Stimulated activated CD8-positive, alpha-beta memory T cell treated with anti-CD3 and anti-CD28 coated beads, Interleukin-7, amount 100 ng/mL, for 4 hours (primary cell): ENCODE measurements at places on chromosomes 11 and 22.
A peak's percentile ranks its signal among the peaks of the same experiment; 100 is the strongest.

DNA sequence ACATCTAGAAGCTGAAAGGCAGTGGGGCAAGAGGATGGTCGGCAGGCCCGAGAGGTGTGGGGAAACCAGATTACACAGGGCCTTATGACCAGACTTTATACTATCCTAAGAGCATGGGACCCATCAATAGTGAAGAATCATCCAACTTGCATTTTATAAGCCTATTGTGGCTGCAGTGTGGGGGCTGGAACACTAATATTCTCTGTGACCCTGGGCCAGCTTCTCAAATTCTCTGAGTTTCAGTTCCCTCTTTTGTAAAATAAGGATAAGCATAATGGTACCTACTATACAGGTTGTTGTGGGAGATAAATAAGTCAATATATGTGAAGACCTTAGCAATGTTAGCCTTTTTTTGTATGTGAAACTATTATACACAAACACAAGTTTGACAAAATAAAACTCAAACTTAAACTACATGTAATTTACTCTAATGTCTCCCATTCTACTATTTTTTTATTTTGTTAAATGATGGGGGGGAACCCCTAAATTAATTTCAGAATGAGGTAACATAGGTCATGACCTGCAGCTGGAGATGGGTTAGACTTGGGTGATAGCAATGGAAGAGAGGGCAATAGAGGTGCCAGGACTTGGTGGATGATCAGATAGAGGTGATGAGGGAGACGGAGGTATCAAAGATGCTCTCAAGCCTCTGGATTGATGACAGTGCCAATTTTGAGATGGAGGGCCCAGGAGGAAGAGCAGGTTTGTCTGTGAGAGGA, 30.1 kb downstream of the SMCO4 start:
- no peak for DNase-seq

GRCh38 chr22:46573781-46574437, 36.5 kb upstream of the CELSR1 start:
- no peak for DNase-seq

DNA sequence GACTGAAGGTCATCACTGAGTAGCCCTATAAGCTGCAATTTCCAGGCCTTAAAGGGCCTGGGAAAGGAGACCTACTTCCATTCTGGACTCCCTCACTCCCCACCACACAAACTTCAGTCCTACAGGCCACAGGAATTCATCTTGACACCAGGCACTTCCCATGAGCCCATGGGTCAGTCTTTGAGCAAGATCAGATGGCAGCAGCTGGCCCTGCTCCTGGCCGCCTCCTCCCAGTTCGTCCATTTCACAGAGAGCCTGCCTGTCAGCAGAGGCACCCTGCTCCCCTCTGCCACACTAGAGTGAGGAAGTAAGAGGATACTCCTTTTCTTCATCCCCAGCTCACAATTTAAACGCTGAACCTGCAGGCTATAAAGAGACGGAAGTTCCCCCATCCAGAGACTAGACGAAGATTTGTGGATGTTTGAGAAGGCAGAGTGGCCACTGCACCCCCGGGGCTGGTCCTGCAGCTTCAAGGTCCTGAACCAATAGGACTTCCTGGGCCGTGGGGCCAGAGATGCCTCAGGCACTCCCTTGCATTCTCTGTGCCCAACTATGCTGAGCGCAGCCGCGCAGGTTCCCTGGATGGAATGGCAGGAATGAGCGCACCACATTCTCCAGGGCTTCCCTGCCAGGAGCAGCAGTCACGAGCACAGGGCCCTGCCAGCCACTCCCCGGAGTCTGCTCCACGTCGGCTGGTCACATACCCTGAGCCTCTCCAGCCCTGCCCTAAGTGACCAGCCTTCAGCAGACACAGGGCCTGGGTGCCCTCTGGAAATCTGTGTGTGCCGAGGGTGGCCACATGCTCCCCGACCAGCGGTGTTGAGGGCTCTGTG, 33.5 kb upstream of the BID start:
- DNase-seq, result no peak

DNA sequence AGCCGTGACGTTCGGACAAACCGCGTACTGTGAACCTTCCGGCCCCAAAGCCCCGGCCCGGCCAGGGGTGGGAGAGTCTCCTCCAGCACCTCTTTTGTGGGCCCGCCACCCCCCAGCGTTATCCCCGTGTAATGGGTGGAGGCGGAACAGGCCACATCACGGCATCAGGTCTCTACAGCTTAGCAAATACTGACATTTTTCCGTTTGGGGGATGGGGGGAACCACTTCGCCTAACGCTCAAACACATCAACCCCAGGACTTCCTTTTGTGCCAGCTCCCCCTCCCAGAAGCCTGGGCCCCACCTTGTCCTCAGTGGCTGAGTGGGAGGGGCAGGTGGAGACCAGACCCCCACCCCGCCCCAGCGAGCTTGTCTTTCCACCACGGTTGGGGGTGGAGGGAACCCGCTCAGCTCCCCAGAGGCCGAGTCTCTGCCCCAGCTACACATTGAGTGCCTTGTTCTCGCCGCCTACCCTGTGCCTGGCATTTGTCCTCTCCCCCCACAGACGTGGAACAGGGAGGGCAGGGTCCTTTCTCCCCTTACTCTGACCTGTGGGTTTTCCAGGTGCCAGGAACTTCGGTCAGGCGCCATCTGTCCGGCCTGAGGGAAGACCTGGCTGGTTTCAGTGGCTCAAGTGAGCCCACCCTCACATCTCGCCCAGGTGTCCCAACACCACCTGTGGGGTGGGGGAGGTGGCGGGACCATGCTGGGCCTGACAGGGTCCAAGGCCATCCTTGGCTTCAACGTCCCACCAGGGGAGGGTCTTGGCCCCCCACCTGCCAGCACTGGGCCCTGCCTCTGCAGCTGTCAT, 29.6 kb downstream of the SBF1 start:
- DNase-seq, result peak; percentile 51

- peak; percentile 22 for DNase-seq
Measured at GRCh38 chr11:130315354-130315970, 745 bp upstream of the ZBTB44 start.

- DNase-seq, result peak; percentile 67
Measured at GRCh38 chr11:76318744-76319384, 62.1 kb downstream of the THAP12 start.

DNA sequence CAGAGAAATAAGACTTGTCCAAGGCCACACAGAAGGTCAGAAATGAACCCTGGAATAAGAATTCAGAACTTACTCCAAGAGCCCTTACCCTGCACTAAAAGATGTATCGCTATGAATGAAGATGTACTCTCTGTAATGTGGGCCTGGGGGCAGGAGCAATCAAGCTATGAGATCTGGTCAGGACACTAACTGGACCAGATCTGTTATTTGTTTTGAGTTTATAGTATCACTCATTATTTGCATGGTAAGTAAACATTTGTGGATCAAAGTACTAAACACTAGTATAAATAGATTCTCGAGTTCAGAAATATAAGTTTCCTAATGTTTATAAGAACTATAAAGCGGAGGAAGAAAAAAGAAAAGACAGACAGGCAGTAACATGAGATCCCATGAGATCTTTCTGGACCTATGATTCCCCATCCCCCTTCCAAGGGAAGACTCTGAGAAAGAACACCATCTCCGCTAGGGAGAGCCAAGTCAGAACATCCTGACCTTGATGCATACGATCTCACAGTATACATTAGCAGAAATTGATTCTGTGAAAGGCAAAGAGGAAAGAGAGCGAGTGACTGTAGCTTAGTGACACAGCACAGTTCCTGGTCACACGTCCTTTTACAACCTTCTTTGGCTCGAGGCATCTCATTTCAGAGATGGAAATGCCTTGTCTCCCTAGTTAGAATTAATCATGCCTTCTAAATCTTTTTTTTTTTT, 71.2 kb downstream of the USP35 start:
- no peak for DNase-seq

DNA sequence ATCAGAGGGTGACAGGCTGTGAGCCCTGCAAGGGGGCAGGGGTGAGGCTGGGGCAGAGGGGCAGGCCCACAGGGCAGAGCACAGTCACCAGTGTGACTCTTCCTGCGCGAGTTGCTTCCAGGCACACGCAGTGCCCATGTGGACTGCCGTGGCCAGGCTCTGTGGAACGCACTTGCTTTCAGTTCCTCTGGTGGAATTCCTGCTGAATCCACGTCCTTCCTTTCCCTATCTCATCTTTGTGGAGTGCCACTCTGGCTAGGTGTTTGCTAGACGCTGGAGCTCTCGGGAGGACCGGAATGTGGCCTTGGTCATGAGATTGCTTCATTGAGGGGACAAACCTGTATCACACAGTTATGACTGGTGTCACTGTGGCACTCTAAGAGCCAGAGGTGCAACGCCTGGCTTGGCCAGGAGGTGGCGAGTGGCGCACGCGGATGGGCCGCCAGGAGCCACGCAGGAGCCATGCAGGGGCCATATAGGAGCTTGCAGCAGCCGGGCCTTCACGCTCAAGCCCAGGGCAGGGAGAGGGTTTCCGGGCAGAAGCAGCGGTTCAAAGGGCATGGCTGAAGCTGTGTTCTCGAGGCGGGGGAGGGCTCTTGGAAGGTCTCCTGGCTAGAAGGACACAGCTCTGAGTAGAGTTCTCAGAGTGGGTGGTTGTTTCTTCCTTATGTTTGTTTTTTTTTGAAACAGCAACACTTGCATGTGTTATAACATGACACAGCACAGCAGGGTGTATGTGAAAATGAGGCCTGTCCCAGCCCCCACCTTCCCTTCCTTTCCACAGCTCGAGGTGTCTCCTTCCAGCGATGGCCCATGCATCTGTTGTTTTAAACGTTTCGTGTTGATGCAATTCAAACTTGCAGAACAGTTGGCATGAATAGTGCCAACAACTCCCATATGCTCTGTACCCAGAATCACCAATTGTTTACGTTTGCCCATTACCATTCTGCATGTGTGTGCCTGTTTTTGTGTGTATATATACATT, 36.2 kb downstream of the TBC1D22A start:
- peak; percentile 37 for DNase-seq

DNA sequence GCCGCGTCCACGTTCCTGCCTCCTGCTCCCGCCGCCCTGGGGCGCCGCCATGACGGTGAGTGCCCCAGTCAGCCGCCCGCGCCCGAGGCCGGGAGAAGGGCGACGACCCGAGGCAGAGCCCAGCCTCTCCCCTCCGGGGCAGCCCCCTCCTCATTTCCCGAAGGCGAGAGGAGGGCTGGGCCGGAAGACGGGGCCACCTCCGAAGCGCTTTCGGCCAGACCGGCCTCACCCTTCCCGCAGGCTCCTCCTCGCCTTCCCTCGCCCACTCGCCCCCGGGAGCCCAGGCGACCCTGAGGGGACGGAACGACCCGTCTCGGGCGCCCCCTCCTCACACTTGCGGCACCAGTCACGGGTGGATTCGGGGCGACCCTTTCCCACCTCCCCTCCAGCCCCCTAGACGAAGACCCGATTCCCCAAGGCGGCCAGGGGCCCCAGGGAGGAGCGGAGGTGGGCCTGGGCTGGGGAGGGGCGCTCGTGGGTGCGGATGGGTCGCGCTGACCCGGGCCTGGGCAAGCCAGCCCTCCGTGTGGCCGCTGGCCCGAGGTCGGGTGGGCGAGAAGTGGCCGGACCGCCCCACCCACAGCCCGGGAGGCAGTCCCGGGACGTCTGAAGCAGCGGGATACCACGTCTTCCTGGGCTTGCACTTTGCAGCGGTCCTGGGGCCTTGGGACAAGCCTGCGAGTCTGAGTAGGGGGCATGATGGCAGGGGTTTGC, 49.7 kb downstream of the TRIOBP start:
- DNase-seq, result no peak

DNA sequence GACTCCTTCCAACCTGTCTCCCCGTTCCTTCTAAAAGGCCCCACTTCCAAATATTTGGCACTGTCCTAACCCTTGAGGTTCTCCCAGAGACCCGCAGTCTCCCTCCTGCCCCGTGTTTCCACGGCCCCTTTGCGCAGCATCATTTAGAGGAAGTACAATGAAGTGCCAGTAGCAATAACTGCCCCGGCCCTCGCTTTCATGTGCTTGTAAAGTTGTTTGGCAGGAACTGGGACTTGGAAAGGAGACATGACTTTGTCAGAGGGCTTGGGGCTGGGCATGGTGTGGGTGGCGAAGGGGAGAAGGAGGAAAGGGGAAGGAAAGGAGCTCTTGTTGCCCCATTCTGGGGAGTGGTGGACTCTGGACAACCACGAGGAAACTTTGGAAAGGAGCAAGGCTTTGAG, 2.6 kb downstream of the CD44 start:
- DNase-seq, result no peak

DNA sequence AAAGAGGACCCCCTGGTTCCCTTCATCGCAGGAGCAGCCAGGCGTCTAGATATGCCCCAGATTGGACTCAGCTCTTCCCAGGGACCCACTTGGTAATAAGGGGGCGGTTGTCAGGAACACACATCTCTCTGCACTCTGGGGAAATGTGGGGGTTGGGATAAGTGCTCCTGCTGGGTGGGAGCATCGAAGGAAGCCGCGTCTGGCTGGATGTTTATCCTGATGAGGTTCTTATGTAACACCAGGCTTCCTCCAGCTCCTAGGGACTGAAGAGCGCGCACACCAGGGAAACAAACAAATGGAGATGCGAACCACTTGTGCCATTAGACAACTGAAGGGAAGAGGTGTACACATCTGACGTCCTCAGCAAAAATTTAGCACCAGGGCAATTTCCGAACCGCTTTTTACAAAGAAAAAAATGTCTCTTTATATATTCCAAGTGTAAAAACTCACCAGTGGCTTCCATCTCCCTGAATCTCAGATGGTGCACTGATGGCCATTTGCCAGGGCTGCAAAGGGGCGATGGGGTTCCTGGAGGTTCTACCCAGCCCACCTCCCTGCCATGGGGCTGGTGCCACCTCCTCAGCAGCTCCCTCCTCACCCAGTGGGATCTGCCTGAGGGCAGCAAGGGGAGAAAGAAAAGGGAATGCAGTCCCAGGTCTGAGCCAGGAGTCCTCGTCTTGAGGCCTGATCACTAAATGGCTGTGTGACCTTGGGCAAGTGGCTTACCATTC, 89.4 kb downstream of the PKNOX2 start:
- no peak for DNase-seq
